ENCODE measurements at places on chromosomes 7 and 10. TPM values are rescaled to one million over a fixed set of nuclear protein-coding genes. Genes with fewer than 3 reads are reported as not detected.

DNA sequence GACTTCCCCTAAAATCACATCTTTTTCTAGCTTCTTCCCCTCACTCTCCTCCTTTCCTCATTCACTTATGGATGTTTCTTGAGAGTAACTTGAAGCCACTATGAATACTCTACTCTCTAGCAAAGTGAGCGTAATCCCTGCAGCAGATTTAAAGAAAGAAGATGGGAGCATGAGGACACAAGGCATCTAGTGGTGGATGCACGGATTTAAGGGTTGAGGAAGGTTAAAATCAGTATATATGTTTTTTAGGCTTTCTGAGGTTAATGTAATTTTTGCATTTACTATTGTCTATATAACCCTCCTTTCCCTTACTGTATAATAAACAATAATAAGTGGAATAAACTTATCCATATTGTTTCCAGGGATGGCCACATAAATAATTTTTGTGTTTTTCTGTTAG lies 495.2 kb upstream of the TPK1 start:
- no peak for DNase-seq

DNA sequence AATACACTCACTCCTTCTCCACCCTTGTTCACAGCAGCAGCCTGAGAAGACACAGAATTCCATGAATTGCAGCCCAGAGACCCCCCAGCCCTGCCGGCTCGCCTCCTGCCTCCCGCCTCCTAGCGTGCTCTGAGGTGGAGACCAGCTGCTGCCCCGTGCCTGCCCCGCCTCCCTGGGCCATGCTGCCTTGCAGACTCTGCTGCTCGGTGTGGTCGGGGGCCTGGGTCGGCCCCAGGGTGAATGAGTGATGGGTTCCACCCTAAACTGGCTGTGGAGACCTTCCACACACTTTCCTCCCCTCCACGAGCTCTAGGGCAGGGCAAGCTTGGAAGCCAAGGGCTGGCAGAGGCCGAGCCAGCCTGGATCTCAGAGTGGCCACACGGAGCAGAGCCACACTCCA lies 479.3 kb downstream of the DNAJB6 start:
- no peak for DNase-seq

GRCh38 chr10:119197921-119198320 lies 9.4 kb upstream of the GRK5 start:
- no peak for DNase-seq

GRCh38 chr10:48653347-48653746 lies 31.3 kb upstream of the WDFY4 start:
- no peak for DNase-seq

DNA sequence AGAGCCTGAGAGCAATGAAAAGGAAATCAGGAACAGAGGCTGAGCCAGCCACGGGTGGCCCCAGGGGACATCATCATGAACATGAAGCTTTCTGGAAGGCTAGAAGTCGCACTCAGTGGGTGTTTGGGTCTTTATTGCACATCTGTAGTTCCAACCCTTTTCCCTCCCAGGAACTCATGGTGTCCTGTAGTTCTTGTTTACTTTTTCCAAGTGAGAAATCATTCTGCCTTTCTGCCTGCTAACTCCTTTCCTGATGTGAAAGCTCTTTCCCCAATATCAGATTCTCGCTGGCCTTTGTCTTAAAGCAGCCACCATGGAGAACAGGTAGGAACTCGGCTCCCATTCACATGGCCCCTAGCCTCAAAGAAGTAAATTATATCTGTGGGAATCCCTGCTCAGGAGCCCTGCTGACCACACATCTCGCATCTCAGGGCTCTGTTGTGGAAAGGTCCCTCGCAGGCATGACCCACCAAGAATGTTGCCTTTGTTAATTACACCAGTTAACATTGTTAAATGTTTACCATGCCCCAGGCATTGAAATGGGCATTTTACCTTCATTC lies 542.7 kb downstream of the TNS3 start:
- DNase-seq: no peak

- DNase-seq: no peak
Observed at GRCh38 chr7:70707823-70708243, 424.1 kb upstream of the GALNT17 start.

GRCh38 chr10:3525832-3526449 lies 259.1 kb downstream of the KLF6 start:
- peak; percentile 26 for DNase-seq

- DNase-seq: no peak
Observed at GRCh38 chr10:31340343-31340742, 21.3 kb downstream of the ZEB1 start.

DNA sequence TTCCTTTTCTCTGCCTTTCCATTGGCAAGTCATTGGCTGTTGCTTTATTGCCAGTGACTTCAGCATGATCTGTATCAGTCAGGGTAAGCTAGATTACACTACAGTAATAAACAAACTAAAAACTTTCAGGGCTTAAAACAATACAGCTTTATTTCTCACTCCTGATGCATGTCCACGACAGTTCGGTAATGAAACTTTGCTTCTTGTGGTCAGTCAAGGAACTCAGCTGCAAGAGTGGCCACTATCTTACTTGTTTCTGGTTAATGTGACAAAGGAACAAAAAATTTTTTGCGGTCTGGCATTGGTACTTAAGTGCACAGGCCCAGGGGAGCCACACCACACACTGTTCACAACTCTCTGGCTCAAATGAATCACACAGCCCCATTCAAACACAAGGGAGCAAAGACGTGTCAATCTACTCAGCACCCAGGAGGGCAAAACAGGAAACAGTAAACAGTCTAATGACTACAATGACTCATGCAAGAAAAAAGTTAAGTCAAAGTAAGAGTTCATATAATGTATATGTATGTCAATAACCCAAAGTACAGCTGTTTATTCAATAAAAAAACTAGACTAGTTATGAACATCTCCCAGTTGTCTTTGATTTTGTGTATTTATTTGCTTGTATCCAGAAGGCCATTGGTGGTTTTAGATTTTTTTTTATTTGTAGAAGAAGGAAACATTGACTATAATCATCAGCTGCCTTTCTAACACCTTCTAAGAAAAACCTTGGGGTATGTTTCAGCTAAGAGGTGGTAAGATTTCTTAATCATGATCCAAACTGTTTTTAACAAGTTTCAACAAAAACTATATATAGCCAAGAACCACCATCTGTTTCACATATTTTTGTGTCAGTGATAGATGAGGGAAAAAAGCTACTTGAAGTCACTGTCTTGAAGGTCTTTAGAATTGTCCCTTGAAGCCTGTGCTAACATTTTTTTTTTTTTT lies 134.4 kb upstream of the FAM3C start:
- DNase-seq: peak; percentile 27

- no peak for DNase-seq
Observed at GRCh38 chr10:56623064-56623463, 262.0 kb upstream of the ZWINT start.

DNA sequence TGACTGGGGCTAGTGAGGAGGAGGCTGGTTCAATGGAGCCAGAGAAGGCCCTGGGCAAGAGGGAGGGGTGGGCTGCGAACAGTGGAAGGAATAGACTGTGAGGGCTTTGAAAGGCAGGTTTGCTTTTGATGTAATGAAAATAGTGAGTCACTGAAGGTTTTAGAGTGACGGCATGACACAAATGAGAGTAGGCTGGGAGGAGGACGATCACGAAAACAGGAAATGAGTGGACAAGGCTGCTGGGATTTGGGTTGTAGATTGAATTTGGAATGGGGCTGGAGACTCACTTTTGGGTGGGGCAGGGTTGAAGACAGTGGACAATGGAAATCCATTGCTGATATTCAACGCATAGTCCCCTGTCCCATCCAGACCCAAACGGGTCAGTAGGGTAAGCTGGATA lies 139.6 kb downstream of the CDH23 start:
- DNase-seq: no peak

DNA sequence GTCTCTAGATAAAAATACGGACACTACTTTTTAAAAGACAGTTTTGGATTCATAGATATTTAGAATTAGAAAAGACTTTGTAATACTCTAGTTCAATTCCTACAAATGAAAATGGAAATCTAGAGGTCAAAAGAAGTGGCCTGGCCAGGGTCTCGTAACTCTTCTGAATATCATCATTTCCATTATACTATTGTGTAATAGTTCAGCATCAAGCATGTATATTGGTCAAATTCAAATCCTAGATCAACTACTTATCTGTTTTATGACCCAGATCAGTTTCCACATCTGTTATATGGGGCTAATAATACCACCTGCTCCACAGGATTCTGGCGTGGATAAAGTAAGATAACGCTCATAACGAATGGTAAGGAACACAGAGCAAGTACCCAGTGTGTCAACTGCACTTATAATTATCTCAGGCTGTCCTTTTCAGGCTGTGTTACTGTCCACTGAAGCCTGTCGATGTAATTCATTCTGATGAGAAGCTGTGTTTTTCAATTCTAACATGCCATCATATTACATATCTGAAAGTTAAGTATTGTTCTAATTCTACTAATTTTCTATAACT lies 54.3 kb downstream of the ARHGAP21 start:
- no peak for DNase-seq

GRCh38 chr7:103499976-103500375 lies 54.0 kb upstream of the SLC26A5 start:
- DNase-seq: no peak

GRCh38 chr7:2956526-2957368 lies 86.9 kb downstream of the CARD11 start:
- no peak for DNase-seq

DNA sequence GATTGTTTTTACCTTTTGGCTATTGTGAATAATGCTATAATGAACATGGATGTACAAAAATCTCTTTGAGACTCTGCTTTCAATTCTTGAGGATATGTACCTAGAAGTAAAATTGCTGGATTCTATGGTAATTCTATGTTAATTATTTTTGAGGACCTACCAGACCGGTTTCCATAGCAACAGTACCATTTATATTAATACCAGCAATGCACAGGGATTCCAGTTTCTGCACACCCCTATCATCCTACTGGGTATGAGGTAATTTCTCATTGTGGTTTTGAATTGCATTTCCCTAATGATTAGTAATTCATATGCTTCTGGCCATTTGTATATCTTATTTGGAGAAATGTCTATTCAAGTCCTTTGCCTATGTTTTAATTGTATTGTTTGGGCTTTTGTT lies 9.9 kb upstream of the PPP1R9A start:
- DNase-seq: no peak

DNA sequence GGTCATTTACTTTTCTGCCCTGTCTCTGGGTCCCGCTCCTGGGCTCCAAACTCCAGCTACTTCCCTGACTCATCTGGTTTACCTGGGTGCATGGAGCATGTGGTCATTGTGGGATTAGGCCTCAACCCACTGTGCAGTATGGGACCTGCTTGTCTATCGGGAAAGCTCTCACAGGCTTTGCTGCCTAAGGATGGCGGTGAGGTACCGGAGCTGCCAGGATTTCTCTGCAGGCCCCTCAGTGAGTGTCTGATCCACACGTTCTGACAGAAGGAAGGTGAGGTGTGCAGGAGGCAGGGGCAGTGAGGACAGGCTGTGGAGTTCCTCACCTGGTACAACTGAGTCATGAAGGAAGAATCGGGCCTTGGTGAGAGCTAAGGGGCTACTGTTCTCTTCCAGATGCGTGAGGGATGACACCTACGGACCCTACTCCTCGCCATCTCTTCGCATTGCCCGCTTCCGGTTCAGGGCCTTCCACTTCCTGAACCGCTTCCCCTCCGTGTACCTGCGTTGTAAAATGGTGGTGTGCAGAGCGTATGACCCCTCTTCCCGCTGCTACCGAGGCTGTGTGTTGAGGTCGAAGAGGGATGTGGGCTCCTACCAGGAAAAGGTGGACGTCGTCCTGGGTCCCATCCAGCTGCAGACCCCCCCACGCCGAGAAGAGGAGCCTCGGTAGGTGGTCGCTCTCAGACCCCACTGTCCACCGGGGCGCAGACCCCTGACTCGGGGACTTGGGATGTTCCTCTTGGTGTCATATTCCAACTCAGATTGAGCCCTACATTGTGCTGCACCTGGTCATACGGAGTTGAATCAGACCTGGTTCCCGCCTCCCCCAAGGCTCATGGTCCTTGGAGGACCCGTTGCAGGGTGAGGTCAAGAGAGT lies 56.7 kb downstream of the C10orf120 start:
- no peak for DNase-seq

DNA sequence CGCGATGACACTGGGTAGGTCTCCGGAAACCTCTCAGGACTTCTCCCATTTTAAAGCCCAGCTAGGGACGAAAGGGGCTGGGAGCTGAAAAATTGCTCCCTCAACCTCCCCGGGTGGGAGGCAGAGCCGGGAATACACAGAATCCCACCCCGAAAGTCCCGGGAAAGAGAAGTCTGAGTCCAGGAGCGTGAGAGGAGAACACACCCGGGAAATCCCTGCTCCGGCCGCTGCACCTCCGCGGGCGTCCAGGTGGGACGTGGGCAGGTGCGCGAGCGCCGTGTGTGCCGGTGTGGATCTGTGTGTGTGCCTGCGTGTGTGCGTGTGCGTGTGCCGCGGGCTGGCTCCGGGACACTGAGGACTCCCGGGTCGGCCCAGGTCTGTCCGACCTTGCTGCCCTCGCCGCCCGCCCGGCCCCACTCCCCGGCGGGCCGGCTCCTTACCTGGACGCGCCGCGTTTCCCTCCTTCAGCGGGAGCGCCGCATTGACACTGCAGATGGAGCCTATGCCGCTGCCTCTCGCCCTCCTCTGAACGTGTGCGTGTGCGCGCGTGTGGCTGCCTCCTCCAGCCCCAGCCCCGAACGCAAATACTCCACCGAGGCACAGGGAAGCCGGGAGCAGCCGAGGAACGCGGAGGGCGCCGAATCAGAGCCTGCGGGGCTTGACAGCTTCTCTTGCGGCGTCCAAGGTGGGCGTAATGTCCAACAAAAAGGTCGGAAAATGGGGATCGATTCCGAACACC lies at the start of gene PLXNA4:
TSS of gene PLXNA4 (minus strand) at position 489 of the 739 bp plus-strand sequence. CDS start 67,777 bp downstream, outside the sequence.
- no peak for DNase-seq

DNA sequence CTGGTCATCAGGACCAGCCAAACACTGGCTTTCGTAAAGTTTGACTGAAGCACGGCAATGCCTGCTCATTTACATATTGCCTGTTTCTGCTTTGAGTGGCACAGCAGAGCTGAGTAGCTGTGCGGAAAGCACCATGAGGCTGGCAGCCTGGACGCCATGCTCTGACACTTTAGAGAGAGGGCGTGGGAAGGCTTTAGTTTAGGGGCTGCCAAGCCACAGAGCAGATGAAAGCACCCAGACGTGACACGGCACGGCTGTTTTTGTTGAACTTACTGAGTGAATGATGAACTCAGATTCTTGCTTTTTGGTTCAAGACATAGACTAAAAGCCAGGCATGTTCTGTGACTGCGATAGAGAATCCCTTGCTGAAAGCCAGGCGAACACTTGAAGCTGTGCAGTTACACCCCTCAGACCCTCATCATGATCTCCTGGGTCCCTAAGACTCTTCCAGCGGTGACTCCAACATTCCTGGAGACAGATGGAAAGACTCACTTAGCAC lies 182.1 kb downstream of the ZMYND11 start:
- DNase-seq: peak; percentile 35

- DNase-seq: no peak
Observed at GRCh38 chr10:130990486-130990885, 321.0 kb downstream of the TCERG1L start.

- peak; percentile 21 for DNase-seq
Observed at GRCh38 chr7:76191783-76192240, 9.9 kb upstream of the SRRM3 start.

Gene CRPPA
- total RNA-seq: 2.4 TPM

Gene TET1
- total RNA-seq: 0.57 TPM

Gene TLX1
- 0.21 TPM for total RNA-seq

Gene TFR2
- total RNA-seq: 2.3 TPM

Gene TRIL
- 1.1 TPM for total RNA-seq

Gene CLCN1
- total RNA-seq: not detected

Gene SEMA3D
- 2.6 TPM for total RNA-seq

Gene OLAH
- not detected for total RNA-seq

Gene HOXA6
- 10.9 TPM for total RNA-seq

Gene ANKRD26
- 7.0 TPM for total RNA-seq

Gene SPDYE3
- total RNA-seq: not detected

Gene RSU1
- 44.3 TPM for total RNA-seq

Gene FAM204A
- 53.4 TPM for total RNA-seq

Gene WBP1L
- 42.7 TPM for total RNA-seq

Gene GPR146
- total RNA-seq: 2.9 TPM

Gene CDNF
- total RNA-seq: 0.82 TPM

Gene OPALIN
- not detected for total RNA-seq

Data from colonic mucosa (tissue), 4 donors.